Activated T-cell treated with anti-CD3 and anti-CD28 coated beads, Interleukin-2, amount 50 U/mL, for 1 hour (primary cell): ENCODE measurements at places on chromosomes 6 and 20.

DNA sequence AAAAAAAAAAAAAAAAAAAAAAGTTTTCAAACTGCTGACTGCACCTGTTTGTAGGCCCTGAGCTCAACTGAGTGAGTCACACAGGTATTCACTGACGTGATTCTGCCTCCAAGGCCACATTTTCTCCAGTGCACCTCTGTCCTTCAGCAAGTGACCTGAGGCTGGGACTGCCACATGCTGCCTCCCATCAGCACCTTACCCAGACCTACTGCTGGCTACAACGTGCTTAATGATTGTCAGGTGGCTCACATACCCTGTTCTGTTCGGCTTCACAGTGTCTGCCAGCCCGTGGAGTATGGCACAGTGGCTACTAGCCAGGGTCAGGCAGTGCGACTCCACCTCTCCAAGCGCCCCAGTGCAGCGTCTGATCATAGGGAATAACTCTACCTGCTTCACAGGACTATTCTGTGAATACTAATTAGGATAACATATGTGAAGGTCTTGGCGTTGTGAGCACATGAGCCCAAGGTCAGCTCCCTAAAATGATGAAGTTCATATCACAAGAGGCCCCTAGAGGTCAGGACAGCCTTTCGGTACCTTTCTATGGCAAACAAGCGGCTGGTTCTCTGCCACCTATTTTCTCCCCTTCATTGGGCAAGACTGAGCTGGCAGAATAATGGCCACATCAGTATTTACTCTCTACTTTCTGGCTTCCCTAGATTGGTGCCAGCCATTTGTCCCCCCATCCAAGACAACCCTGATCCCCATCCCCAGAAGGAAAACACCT is 28.1 kb downstream of the RIPOR3 start:
- no peak for DNase-seq

DNA sequence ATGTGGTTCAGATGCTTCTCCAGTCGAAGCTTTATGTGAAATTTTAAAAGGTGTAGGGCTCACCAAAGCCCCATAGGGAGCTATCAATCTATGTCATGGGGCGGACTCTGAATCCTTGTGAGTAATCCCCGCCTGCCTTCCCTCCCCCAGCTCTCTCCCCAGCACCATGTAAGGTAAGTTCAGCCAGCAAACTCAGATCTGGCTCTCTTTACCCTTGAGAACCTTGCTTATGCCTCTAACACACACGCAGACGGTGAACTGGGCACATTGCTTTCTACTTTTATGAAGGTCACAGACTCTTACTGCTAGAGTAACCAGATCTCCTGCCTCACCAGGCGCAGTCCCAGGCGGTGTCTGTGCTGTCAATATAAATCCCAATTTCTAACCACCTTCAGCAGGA is 82.6 kb upstream of the CNKSR3 start:
- DNase-seq, result no peak

- DNase-seq, result peak; percentile 55
Measured at GRCh38 chr6:117547688-117548621, 54.4 kb downstream of the GOPC start.

DNA sequence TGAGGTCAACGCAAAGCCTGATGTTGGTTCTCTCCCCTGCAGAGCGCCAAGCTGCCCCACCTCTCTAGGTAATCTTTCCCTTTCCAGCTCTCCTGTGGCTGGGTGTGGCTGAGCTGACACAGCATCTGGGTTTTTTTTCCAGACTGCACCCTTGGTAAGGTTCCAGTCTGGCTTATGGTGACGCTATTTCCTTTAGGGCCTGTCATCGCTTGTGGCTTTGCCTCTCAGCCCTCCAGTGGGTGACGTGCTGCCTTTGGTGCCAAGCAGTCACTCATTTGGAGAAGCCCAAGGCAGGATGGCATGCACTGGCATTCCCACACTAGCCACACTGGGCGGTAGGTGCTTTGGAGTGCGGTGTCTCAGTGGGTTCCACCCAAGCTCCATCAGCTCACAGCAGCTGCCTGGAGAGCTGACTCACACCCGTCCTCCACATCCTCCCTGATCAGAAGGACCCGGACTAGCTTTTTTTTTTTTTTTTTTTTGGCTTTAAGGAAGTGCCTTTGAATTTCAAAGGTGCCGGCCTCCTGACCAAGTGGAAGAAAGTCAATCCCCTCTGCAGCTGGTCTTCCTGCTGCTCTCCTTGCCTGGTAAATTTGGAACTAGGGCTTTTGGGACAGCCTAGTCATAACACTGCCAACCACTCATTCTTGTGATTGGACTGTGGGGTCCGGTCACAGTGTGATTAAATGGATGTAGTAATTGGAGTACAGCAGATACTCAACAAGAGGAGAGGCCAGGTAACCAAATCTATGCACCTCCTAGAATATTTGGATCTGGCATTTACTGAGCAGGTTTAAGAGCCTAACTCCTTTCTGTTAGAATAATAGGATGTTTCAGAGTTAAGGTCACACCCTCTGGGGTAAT is 153.6 kb downstream of the CD83 start:
- DNase-seq, result peak; percentile 49

DNA sequence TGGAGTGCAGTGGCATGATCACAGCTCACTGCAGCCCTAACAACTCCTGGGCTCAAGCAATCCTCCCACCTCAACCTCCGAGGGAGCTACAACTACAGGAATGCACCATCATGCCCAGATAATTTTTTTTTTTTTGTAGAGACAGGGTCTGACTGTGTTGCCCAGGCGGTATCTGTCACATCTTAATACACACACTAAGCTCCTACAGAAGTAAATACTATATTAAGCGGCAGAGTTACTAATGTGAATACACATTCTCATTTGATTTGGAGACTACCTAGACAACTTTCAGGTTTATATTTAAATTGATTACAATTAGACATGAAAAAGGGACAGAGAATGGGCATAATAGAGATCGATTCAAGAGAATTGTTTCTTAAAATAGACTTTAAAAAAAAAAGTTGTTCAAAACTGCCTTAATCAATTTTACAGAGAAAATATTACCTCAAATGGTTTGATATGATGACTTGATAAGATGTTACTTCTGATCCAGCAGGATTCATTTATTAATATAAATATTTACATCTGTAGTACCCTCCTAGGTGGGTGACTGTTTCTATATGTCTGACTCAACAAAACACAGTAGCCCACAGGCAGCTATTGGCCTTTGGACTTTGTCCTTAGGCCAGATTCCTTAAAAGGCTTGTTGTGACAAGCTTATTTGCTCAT is 7.1 kb upstream of the LOC128125822 start:
- DNase-seq, result no peak

DNA sequence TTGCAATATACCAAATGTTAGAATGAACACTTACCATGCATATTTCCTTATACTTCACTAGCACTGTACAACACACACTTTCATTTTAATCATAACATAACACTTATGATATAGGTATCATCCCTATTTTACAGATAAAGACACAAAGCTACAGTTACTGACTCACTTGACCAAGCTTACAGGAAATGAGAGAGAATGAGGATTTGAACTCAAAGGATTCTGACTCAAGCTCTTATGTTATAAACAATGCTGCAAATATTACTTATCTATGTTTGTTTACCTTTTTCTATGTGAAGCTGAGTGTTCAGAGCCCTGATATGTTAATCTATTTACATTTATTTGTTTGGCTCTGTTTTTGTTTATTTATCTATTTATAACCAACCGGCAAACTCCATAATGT is 245.4 kb downstream of the PTPRK start:
- DNase-seq, result no peak

DNA sequence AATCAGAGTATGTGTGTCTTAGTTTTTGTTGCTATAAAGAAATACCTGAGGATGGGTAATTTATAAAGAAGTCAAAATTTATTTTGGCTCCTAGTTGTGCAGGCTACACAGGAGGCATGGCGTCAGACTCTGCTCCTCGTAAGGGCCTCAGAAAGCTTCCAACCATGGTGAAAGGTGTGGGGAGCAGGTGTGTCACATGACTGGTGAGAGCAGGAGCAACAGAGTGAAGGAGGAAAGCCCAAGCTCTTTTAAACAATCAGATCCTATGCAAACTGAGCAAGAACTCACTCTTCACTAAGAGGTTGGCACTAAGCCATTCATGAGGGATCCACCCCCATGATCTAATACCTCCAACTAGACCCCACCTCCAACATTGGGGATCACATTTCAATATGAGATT is 1524.3 kb downstream of the HACE1 start:
- no peak for DNase-seq

- DNase-seq, result no peak
Measured at GRCh38 chr6:1020133-1020532, 291.8 kb upstream of the FOXQ1 start.

DNA sequence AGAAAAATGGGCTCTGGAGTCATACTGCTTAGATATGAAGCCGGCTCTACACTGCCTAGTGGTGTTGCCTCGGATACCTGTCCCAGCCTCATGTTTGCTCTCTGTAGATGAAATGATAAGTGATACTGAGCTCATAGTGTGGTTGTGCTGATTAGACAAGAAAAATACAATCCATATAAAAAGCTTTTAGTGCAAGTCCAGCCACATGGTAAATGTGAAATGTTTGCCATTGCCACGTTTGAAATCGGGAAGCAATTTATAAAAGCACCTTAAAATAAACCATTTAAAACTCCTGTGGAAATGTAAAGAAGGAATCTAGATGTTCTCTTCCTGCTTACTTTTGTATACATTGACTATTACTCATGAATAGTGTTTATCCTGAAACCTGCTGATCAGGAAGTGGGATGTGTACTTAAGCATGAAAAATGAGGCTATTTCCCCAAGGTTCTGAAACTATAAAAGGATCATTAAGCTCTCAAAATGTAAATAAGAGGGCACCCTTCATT is 13.1 kb upstream of the PBOV1 start:
- no peak for DNase-seq

DNA sequence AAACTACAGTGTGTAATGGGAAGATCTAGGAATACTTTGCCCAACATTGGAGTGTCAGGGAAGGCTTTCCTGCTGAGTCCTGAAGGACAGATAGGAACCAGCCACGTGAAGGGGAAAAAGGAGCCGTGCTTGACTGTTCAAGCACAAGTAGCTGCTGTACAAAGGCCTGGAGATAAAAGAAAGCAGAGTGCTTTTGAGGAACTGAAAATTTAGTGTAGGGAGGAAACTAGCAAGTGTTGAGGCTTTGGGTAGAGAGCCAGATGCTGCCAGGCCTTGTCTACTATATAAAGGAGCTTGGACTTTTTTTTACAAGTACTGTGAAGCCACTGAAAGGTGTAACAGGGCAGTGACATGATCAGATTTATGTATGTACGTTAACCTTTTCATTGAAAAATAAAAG is 39.0 kb downstream of the DSE start:
- no peak for DNase-seq

GRCh38 chr6:144211160-144211559 is 60.8 kb downstream of the STX11 start:
- DNase-seq, result no peak

DNA sequence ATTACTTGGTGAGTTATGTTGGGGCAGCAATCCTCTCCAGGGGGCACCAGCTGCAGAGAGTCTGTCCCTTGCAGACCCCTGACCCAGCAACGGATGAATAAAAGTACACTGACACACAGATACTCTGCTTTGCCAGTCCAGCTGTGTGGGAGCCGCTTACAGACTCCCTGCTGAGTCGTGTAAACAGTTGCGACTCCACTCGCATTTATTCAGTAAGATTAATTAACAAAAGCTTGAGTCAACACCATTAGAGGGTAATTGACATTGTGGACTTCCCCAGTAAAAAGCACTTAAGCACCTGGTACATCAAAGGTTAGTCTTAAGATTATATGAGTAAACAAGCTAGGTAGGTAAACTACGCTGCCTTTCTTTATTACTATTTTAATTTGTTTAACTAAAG is 92.0 kb upstream of the TMEM181 start:
- no peak for DNase-seq

GRCh38 chr6:72564231-72564630 is 57.6 kb upstream of the KCNQ5 start:
- DNase-seq, result no peak

DNA sequence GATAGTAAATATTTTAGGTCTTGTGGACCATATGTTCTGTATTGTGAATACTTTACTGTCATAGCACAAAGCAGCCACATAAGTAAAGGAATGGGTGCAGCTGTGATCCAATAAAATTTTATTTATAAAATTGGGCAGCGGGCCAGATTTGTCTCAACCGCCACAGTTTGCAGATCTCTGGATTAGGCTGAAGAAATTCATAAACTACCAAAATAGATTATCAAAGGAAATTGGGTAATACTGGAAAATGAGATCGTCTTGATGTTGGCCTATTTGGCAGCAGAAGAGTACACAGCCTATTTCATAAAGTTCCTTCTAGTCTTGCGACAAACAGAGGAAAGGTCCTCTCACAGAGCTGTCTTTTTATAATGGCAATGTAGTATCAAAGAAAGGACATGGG is 69.8 kb downstream of the DZANK1 start:
- no peak for DNase-seq

DNA sequence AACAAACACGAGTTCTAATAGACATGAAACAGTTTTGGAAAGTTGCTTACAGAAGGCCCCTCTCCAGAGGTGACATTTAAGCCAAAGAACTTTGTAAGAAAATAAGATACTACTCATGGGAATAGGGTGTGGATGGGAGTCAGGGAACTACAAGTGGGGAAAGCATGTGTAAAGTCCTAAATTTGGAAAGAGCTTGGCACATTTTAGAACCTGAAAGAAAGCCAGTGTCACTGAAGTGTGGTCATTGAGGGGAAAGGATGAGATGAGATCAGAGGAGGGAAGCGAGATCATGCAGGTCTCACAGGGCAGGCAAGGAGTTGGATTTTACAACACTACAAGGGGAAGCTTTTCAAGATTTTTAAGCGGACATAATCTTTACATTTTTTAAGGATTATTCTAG is 38.0 kb downstream of the VGLL2 start:
- no peak for DNase-seq

GRCh38 chr6:165959627-165960026 is 208.0 kb downstream of the TBXT start:
- DNase-seq, result no peak

GRCh38 chr6:17478223-17478907 is 85.0 kb downstream of the CAP2 start:
- no peak for DNase-seq

GRCh38 chr6:37074053-37074827 is 68.8 kb downstream of the FGD2 start:
- DNase-seq, result no peak

- no peak for DNase-seq
Measured at GRCh38 chr6:150835620-150836019, 29.9 kb upstream of the MTHFD1L start.

GRCh38 chr20:62647521-62648317 is 5.4 kb downstream of the SLCO4A1 start:
- DNase-seq, result no peak

GRCh38 chr6:3568396-3569082 is 111.7 kb upstream of the SLC22A23 start:
- no peak for DNase-seq
